Uterus (tissue), 4 donors: ENCODE measurements at places on chromosomes 2 and 18. TPM values are rescaled to one million over a fixed set of nuclear protein-coding genes. Genes with fewer than 3 reads are reported as not detected.

DNA sequence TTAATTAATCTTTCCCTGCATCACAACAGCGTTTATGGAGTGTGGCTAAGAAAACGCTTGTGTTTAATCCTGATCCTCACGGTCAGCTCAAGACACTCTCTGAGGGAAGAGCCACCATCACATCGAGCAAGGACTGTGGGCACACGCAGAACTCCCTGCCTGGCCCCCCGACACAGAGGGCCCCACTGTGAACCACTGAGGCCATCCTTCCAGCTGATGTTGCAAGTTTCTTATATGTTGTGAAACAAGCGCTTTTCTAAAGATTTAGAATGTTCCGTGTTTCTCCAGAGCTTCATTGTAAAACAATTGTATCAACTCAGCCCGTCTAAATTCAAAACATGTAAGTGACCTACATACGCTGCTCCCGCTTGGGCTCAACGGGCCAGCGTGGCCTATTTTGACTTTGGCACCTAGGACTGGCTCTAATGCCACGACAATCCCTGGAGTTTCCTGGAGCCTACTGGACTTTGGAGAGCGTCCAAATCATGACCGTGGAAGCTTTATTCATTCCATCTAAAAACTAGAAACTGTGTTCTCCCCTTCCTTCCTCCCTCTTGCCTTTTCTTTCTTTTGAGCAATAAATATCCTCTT lies 34.9 kb downstream of the SERPINE2 start:
- DNase-seq = no peak

GRCh38 chr2:189698020-189698887 lies 23.8 kb downstream of the ANKAR start:
- DNase-seq = no peak

GRCh38 chr2:96485751-96486651 lies 19.2 kb downstream of the NEURL3 start:
- DNase-seq = peak; percentile 75

- DNase-seq = no peak
Observed at GRCh38 chr2:37897511-37897910, 27.6 kb upstream of the RMDN2 start.

CDH19 gene
- total RNA-seq = 1.8 TPM

GRCh38 chr2:44290261-44290660 lies 15.0 kb downstream of the SLC3A1 start:
- DNase-seq = no peak

DNA sequence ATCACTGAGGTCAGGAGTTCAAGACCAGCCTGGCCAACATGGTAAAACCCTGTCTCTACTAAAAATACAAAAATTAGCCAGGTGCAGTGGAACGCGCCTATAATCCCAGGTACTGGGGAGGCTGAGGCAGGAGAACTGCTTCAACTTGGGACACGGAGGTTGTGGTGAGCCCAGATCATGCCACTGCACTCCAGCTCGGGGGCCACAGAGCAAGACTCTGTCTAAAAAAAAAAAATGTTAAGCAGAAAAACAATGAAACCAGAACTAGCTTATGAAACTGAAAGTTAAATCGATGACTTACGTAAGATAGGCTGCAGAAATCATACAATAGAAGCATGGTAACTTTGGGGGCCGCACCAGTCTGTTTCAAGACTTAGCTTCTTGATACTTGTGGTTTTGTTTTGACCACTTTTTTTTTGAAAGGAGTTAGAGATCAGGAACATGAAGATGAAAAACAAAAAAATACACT lies 6.2 kb upstream of the GPR155 start:
- no peak for DNase-seq

ABHD3 gene
- 1.0 TPM for total RNA-seq

NOTO gene
- not detected for total RNA-seq

DNA sequence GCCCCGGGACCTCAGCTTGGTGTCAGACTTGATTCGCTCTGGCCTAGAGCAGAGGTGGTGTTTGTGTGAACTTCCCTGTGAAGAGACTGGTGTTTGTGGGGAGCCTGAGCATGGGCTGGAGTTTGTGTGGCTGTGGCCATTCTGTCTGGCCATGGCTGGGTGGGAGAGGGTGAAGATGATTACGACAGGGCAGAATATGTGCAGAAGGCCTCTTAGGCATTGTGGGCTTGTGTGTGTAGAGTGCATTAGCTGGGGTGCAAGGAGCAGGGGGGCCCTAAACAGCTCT lies 10.5 kb downstream of the OBSL1 start:
- DNase-seq = no peak
